Activated naive CD8-positive, alpha-beta T cell treated with anti-CD3 and anti-CD28 coated beads, Interleukin-2, amount 50 U/mL, for 24 hours (primary cell): ENCODE measurements at places on chromosomes 5 and 9.

DNA sequence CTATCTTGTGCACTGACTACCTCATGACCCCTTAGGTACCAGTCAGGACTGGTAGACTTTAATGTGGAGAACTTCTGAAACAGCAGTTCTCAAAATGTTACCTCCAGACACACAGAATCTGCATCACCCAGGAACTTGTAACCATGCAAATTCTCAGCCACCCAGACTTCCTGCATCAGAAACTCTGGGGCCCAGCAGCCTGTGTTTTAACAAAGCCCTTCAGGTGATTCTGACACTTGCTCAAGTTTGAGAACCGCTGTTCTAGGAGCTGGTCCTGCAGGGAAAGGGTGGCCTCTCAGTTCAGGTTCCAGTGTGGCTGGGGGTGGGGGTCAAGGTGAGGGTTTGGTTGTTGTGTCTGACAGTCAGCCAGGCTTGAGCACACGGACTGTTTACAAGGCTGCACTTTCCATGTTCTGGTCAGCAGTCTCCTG is 28.4 kb downstream of the ZFP62 start:
- no peaks in the 10 kb centered on the region for H3K27me3 ChIP-seq
- H3K27ac ChIP-seq = peak overlapping the region; percentile 98
- H3K36me3 ChIP-seq = peaks cover 36% of the 10 kb centered on the region
- H3K4me1 ChIP-seq = peaks cover 48% of the 10 kb centered on the region

GRCh38 chr5:109291090-109291489 is 118.7 kb downstream of the PJA2 start:
- no peak overlapping the region for H3K4me3 ChIP-seq
- peaks cover 18% of the 10 kb centered on the region for H3K36me3 ChIP-seq
- no peaks in the 10 kb centered on the region for H3K4me1 ChIP-seq
- DNase-seq = no peak

DNA sequence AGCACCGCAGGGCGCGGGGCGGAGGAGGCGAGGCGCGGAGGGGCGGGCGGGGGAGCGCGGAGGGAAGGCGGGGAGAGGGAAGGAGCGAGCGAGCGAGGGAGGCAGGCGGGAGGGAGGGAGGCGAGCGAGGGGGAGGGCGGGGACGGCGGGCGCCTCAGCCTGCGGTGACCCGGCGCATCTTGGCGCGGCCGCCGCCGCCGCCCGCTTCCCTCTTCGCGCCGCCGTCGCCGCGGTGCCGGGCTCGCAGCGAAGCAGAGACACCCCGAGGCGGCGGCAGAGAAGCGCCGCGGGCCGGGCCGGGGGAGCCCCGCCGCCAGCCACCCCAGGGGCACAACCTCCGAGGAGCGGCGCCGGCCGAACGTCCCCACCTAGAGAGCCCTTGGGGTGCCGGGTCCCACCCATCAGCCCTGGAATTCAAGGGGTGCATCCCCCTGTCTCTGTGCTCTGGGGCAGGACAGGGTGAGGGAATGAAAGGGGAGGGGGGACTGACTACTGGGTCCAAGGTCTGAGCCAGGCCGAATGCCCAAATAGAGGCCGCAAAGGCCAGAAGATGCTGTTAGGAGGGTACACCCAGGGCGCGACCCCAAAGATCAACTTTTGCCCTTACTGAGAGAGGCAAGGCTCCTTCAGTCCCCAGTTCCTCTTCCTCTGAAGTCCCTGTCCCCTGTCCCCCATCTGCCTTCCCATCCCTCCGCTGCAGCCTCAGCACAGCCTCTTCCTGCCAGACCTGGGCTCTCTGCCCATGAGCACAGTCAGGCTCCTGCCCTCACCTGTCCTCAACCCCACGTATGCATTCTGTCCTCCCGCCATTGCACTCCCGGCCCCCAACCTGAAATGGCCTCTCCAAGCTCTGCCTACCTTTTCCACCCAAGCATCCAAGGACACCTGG is at the start of gene ADAMTS2:
Gene ADAMTS2 (minus strand): TSS at position 29 of the 889 bp plus-strand sequence. CDS start 133 bp downstream, outside the sequence.
- H3K27ac ChIP-seq = no peak within 1 kb of the TSS
- peaks cover 48% of the 10 kb centered on the region for H3K27me3 ChIP-seq
- peak; percentile 7 for DNase-seq
- peaks cover 4% of the 10 kb centered on the region for H3K4me1 ChIP-seq
- H3K4me3 ChIP-seq = no peak within 1 kb of the TSS

DNA sequence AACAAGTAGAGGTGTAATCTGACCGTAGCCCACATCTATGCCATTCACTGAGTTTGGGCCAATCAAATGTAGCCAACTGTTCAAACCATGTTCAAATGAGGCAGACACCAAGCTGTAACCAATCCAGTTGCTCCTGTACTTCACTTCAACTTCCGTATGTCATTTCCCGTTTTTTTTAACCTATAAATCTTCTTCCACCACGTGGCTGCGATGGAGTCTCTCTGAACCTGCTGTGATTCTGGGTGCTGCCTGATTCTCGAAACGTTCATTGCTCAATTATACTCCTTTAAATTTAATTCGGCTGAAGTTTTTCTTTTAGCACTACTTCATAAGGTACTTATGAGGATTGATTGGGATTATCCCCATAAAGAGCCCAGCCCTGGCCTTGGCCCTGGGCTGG is 179.7 kb downstream of the PIK3R1 start:
- no peaks in the 10 kb centered on the region for H3K36me3 ChIP-seq
- no peak overlapping the region for H3K4me3 ChIP-seq
- H3K27ac ChIP-seq = no peak overlapping the region
- no peaks in the 10 kb centered on the region for H3K27me3 ChIP-seq

DNA sequence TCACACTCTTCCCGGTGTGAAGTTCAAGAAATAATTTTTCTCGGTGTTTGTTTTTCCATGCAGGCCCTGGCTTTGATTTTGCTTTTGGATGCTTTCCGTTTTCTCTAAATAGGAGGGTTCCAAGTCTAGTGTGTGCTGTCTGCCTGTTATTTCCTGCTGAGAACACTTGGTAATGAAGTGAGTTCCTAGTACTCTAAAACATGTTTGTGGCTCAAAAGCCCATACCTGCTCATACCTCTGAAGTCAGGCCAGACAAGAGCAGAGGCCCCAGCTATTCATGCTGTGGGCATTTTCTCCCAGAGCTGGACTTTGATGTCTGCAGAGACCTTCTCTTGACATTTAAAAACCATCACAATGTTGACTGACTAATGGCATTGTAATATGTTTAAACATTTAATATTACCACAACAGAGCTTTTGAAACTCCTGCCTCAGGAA is 211.2 kb downstream of the GOLPH3 start:
- DNase-seq = no peak
- no peaks in the 10 kb centered on the region for H3K36me3 ChIP-seq
- H3K4me3 ChIP-seq = no peak overlapping the region
- peaks cover 8% of the 10 kb centered on the region for H3K4me1 ChIP-seq
- H3K27ac ChIP-seq = no peak overlapping the region

DNA sequence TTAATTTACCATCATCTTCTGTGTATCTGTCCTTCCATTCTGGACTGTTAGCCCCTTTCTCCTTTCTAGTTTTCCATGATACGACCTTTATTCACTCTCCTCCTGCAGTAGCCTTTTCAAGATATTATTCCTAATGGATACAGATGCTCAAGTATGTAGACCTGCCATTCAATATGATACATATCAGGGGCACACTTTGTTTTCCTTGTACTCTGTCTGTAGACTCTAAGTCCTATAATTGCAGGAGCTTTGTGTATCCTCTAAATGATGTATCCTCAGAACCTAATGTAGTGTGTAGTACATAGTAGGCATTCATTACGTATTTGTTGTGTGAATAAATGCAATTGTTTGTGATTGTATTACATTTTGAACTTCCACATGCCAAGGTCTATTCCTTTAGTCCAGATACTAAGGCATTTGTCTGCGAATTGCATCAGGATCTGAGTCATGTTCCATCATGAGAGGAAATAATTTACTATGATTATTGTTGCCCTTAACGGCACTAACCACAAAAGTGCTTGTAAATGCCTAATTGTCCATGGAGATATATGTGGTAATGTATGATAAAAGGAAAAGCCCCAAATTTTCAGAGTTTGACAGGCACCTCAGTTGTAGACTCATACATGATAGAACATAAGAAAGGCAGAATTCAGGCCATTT is 57.1 kb upstream of the IZUMO3 start:
- H3K27me3 ChIP-seq = no peaks in the 10 kb centered on the region
- no peak for DNase-seq
- no peaks in the 10 kb centered on the region for H3K36me3 ChIP-seq
- no peak overlapping the region for H3K27ac ChIP-seq
- H3K4me3 ChIP-seq = no peak overlapping the region
- no peaks in the 10 kb centered on the region for H3K4me1 ChIP-seq

DNA sequence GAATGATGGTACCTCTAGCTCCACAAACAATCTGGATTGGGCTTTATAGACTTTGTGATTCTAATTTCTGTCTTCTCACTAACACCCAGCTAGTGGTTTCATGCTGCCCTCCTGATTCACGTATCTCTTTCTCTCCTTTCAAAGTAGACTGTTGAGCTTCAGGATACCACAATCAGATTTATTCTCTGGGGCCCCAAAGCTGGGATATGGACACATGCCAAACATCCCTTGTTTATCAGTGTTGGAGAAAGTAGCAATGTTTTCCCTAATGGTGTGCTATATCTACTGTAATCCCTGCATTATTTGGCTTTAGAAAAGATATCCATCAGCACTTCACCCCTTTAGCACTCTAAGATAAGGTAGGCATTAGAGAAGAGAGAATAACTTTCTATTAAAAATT is 361.0 kb downstream of the FGF10 start:
- DNase-seq = no peak
- H3K36me3 ChIP-seq = no peaks in the 10 kb centered on the region
- no peak overlapping the region for H3K27ac ChIP-seq
- no peaks in the 10 kb centered on the region for H3K4me1 ChIP-seq
- no peaks in the 10 kb centered on the region for H3K27me3 ChIP-seq

DNA sequence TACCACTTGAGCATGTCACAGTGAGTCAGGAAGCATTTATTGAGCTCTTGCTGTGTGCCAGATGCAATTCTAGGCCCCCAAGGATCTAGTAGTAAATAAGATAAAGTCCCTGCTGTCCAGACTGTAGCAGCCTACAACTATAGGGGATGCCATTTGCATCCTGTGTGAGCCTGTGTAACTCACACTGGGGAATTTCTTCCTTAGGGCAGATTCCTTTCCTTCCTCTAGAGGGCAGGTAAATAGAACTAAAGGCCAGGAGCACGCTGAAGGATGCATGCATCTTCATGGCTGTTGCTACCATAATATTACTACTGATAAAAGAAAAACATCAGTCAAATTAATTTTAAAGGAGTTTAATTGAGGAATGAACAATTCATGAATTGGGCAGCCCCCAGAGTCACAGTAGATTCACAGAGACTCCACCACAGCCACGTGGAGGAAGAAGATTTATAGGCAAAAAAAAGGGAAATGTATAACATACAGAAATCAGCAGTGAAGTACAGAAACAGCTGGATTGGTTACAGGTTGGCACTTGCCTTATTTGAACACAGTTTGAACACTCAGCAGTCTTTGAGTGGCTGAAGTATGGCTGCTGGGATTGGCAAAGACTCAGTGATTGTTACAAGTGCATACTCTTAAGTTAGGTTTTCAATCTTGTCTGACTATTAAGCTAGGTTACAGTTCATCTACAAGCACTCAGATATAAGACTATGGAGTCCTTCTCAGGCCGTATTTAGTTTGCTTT is 98.9 kb downstream of the ACTL7B start:
- H3K27me3 ChIP-seq = peaks cover 8% of the 10 kb centered on the region
- no peak for DNase-seq
- peaks cover 2% of the 10 kb centered on the region for H3K36me3 ChIP-seq
- no peak overlapping the region for H3K27ac ChIP-seq

- H3K27me3 ChIP-seq = peaks cover 4% of the 10 kb centered on the region
- H3K4me1 ChIP-seq = peaks cover 2% of the 10 kb centered on the region
- DNase-seq = no peak
- H3K27ac ChIP-seq = no peak overlapping the region
- H3K4me3 ChIP-seq = no peak overlapping the region
These were observed 17.9 kb upstream of the ZSWIM6 start for GRCh38 chr5:61313960-61314681.

- H3K36me3 ChIP-seq = no peaks in the 10 kb centered on the region
- H3K4me3 ChIP-seq = no peak overlapping the region
- no peaks in the 10 kb centered on the region for H3K27me3 ChIP-seq
- H3K27ac ChIP-seq = no peak overlapping the region
- DNase-seq = no peak
- H3K4me1 ChIP-seq = no peaks in the 10 kb centered on the region
These were observed 9.4 kb downstream of the CCDC180 start for GRCh38 chr9:97316904-97317303.

DNA sequence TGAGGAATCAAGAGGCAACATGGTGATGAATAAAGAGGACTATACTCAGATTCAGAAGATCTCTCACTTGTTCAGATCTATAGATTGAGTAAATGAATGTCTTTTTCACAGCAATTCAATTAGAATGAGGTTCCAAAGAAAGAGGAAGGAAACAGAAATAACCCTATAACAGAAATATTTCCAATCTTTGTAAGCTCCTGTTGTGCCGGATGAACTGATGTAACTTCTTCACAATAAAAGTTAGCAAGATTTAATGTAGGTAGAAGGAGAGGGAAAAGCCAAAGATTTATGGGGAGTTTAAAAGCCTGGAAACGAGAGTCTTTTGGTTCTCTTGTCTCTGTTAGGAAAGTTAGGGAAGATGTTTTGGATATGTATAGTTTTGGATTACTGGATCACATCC is 92.1 kb downstream of the PBX3 start:
- no peaks in the 10 kb centered on the region for H3K27me3 ChIP-seq
- H3K36me3 ChIP-seq = no peaks in the 10 kb centered on the region
- DNase-seq = no peak
- peaks cover 9% of the 10 kb centered on the region for H3K4me1 ChIP-seq

- no peak overlapping the region for H3K27ac ChIP-seq
- no peaks in the 10 kb centered on the region for H3K27me3 ChIP-seq
- DNase-seq = no peak
These were observed 105.1 kb downstream of the FBN2 start for GRCh38 chr5:128432913-128433440.

- H3K4me1 ChIP-seq = peaks cover 47% of the 10 kb centered on the region
- H3K36me3 ChIP-seq = peaks cover 14% of the 10 kb centered on the region
- peak overlapping the region; percentile 81 for H3K27ac ChIP-seq
- peak overlapping the region; percentile 94 for H3K4me3 ChIP-seq
- H3K27me3 ChIP-seq = peaks cover 7% of the 10 kb centered on the region
These were observed 1.1 kb downstream of the GALNT10 start for GRCh38 chr5:154191467-154192261.

DNA sequence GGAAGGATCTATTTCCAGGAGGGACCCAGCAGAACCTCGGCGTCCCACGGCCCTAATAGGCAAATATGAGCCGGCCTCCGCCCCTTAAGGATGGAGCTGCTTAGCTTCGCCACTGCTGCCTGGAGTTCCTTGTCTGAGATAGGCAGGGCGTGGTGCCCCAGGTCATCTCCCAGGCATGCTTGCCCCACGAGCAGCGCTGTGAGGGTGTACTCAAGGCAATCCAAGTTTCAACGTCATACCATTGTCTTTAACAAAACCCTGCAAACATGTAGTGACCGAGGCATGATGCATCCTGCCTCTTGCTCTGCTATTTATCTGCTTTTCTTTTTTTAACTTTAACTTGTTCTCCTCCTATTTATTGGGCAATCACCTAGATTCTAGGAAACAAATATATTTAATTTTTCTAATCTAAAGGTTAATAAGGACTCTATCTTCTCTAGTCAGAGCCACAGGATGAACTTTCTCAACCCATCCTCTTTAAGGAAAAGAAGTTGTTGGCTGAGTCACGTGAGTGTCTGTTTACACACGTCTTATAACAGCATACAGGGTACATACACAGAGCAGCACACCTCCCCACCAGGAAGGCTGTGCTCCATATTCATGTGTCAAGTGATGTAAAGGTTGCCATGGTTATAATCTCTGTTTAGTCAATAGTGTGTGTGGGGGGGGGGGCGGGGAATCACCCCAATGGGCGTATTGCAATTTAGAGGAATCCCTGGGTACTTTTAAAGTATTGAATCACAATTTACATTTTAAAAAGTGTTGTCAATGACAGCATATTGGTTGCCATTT is 27.3 kb upstream of the ZSWIM6 start:
- peaks cover 22% of the 10 kb centered on the region for H3K4me1 ChIP-seq
- no peak overlapping the region for H3K27ac ChIP-seq
- no peak for DNase-seq
